ENCODE measurements at places on chromosomes 7 and 10. TPM values are rescaled to one million over a fixed set of nuclear protein-coding genes. Genes with fewer than 3 reads are reported as not detected.

The RBP3 gene
- total RNA-seq: not detected

The C10orf95 gene
- not detected for total RNA-seq

The KCNIP2 gene
- not detected for total RNA-seq

The PNLIPRP2 gene
- total RNA-seq: not detected

The LRRD1 gene
- total RNA-seq: 0.17 TPM

The NPC1L1 gene
- total RNA-seq: not detected

The MOGAT3 gene
- not detected for total RNA-seq

The DNA2 gene
- 36.6 TPM for total RNA-seq

GRCh38 chr7:40804477-40805215 is 669.8 kb downstream of the SUGCT start:
- DNase-seq: no peak

- peak; percentile 68 for DNase-seq
Measured at GRCh38 chr10:21732067-21732772, 198.2 kb downstream of the MLLT10 start.

- DNase-seq: no peak
Measured at GRCh38 chr10:82668221-82668895, 793.4 kb downstream of the NRG3 start.

DNA sequence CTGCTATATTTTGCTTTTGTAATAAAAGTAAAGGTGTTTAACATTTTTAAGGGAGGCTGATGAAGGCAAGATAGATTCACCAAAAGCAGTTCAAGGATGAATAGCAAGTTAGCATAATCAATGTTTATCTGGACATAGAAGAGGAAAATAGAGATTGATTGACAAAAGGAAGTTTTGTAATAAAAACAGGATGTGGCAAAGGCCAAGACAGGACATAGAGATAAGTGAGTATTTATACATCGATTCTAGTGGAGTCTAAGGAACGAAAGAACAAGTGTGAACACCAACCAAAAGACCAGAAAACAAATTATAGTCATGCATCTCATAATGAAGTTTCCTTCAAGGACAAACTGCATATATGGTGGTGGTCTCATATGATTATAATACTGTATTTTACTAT is 123.8 kb downstream of the CCDC71L start:
- no peak for DNase-seq

DNA sequence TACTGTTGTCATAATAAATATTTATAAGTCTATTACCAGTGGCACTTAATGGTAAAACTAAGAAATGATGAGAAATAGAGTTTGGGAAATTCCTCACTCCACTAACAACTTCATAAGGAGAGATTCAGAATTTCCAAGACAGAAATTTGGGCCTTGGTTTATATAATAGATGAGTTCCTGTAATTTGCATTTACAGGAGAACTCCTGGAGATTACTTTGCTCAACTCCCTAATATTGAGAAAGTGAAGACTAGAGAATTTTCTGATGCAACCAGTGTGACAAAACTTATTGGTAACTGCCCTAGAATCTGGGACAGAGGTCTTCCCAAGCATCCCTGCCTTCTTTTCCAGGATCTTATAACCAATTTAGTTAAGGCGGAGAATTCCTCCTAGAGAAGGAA is 49.1 kb upstream of the GSAP start:
- no peak for DNase-seq

- DNase-seq: no peak
Measured at GRCh38 chr7:95553939-95554338, 42.4 kb downstream of the PDK4 start.

DNA sequence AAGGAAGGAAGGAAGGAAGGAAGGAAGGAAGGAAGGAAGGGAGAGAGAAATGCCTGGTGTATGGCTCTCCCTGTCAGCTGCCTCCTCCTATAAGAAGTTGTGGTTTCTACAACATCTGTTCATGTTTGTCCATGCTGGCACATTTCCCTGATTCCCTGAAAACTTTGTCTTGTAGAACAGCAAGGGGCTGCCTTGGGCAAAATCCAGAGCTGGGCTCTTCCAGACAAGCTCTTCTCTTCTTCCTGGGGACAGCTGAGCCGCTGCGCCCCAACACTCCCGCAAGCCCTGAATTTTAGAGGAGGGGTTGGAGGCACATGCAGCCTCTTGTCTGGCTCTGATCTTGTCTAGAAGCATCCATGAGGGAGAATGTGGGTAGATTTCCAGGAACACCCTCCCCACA is 282.0 kb upstream of the ADARB2 start:
- no peak for DNase-seq

GRCh38 chr10:89475591-89475998 is 59.8 kb downstream of the SLC16A12 start:
- DNase-seq: no peak

- no peak for DNase-seq
Measured at GRCh38 chr7:106641416-106641815, 19.5 kb downstream of the CCDC71L start.

DNA sequence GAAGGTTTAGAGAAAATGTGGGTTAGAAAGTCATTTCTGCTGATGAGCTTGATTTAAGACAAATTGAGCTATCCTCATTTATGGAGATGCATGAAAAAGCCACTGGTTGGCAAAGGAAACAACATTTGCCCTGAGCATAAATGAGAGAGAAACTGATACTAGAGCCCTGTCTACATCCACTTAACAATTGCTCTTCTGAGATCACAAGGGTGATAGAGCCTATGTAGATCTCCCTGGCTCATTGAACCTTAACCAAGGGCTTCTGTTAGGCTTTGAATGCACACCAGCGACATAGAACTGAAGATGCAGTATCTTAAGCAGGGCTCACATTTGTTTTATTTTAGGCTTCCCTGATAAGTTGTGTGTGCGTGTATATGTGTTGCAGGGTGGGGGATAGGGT is 35.0 kb downstream of the GPR141 start:
- no peak for DNase-seq

GRCh38 chr7:81691199-81691821 is 78.5 kb downstream of the HGF start:
- peak; percentile 11 for DNase-seq

GRCh38 chr7:49119706-49120105 is 195.4 kb downstream of the CDC14C start:
- no peak for DNase-seq

- DNase-seq: no peak
Measured at GRCh38 chr10:28777911-28778310, 100.6 kb downstream of the BAMBI start.

DNA sequence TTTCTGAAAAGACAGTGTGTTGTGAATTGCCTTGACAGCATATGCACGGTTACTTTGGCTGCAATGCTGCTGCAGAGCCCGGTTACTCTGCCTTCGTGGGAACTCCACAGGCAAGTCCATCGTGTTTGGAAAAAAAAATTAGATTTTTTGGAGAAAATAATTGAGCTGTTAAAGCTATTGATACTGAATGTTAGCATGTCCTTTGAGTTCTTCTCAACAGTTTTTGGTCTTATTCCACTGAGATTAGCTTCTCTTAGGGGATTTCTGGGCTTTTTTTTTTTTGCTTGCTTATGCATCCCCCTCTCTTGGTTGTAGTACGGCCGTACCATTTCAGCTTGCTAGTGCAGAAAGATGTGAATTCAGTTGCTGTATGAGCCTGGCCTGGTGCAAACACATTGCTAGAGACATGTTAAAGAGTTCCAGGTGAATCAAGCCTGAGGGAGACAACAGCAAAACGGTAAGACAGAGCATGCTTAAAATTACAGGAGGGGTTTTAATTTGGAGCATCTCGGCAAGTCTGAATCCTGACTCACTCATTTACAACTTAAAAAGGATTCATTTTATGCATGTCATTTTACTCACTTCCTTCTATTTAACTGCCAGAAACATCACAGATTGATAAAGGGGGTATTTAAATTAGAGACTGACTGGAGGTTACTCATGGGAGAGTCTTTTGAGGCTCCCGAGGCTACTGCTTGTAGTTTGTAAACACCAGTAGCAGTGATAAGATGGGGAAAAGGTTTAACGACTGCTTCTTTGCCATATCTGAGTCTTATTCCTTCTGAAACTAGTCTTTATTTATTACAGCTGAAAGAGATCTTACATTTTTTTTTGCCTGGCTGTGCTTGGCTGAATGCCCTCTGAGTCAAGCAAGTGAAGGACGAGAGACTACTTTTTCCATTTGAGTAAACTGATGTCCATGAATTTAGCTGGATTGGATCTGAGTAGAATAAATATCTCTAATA is 113.7 kb downstream of the CDK14 start:
- DNase-seq: peak; percentile 7

GRCh38 chr10:124251317-124252065 is 158.1 kb upstream of the CHST15 start:
- DNase-seq: no peak
